ENCODE measurements at places on chromosomes 6 and 20. TPM values are rescaled to one million over a fixed set of nuclear protein-coding genes. Genes with fewer than 3 reads are reported as not detected.

The SLC32A1 gene
- not detected for total RNA-seq

The SLC52A3 gene
- 1.9 TPM for total RNA-seq

The NEURL2 gene
- total RNA-seq, result 10.6 TPM

The MRPL18 gene
- total RNA-seq, result 87.6 TPM

The SCGN gene
- 2.4 TPM for total RNA-seq

The TNF gene
- 0.96 TPM for total RNA-seq

- no peak for DNase-seq
Observed at GRCh38 chr20:50089140-50089786, 23.7 kb downstream of the UBE2V1 start.

GRCh38 chr6:32666420-32667300 is at the start of gene HLA-DQB1:
TSS of gene HLA-DQB1 (minus strand) at chr6:32666657. CDS start at chr6:32666607, 50 bp downstream.
- no peak for DNase-seq

DNA sequence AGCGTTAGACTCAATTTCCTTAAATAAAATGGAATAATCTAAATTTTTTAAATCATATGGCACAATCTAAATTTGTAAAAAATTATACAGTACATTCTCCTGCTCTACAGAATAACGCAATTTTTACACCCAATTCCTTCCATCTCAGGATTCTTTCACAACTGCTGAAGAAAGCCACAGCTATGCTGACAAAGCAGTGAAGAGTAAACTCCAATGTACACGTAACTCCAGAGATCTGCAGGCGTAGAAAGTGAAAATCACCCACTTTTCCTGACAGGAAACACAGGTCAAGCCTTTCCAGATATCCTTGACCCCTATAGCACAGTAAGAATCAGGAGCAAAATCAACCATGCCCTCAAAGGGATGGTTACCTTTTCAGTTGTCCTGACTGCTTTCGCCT is 27.4 kb downstream of the EPHA7 start:
- no peak for DNase-seq

DNA sequence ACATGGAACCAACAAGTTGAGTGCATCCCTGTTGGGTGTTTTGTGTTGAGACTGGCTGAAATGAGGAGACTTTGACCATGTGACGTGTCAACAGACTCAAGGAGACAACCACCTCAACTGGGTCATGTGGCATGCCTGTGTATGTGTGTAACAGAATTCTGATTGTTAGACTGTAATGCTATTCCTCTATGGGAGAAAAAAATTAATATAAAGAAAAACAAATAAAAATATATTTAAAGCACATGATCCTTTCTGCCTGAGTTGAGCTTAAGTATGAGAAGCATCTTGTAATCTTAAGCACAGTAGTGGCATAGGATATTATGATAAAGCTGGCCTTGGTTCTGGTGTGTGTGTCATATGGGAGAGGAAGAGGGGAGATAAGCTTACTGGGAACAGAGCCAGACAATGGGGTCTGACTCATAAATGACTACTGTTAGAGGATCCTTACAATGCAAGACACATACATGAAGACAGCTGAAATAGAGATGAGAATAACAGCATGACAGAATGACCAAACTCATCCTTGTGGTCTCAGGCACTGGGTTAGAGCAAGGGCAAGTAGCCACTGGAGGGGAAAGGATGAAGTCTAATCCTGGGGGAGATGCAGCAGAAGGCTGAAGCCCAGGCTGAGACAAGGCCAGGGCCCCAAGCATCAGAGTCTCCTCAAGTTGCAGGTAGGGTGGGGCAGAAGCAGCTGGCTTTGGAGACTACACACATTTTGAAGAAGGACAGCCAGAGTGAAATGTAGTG is 9.2 kb downstream of the TP53INP2 start:
- DNase-seq, result no peak

GRCh38 chr6:131065824-131066171 is 2.8 kb upstream of the EPB41L2 start:
- no peak for DNase-seq

- no peak for DNase-seq
Observed at GRCh38 chr6:130020073-130020906, 1.9 kb downstream of the L3MBTL3 start.

DNA sequence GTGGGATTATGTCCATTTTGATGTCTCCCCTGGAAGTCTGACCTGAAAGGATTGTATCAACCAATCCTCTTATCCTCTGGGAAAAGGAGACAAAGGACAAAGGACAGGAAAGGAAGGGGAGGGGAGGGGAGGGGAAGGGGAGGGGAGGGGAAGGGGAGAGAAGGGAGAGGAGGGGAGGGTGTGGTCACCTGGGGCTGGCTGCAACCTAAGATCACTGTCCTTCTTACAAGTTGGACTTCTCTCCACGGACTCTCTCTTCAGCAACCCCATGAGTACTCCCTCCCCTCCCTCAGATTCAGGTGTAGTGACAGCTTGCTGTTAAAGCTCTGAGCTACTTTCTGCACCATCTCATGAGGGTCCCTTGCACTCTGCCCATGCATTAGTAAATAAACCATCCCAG is 58.9 kb upstream of the KLHL31 start:
- DNase-seq, result no peak

GRCh38 chr6:137631323-137631722 is 137.1 kb upstream of the OLIG3 start:
- no peak for DNase-seq

GRCh38 chr6:34352305-34352937 is 40.0 kb downstream of the NUDT3 start:
- DNase-seq, result no peak

- no peak for DNase-seq
Observed at GRCh38 chr6:169998457-169998856, 247.0 kb downstream of the ERMARD start.

DNA sequence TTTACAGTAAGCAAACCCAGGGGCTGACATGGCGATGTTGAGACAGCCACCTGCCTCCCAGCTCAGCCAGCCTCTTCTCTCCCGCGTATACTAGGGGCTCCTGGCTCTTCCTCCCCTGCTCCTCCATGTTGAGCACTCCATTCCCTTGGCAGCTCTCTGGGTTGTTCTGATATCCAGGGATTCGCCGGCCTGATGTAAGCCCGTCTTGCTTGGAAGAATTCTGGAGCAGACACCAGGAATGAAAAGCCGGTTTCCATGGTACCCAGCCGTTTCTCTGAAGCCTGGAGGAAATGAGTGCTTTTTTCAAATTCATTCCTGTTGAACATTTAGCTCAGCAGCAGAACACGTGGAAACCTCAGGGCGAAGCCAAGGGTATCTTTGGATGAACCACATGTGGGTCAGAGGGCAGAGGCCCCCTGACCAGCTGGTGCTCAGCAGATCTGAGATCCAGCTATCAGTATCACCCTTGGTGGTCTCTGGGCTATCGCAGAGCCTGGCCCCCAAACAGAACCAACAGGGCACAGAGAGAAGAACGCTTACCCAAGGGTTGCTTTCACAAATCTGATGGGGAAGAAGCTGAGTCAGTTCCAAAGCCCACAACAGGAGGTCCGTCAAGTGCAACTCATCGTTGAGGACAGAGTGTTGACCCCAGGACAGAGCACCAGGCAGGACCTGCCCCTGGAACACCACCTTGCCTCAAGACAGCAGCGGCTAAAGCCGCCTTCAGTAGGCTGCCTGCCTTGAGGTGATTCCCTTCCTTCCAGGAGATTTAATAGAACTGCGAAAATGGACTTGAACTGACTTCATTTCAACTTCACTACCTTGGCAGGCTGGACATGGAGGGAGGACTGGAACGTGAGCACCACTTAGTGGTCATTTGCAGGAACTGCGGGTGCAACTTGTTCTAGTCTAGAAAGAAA is 96.1 kb upstream of the RIN2 start:
- peak; percentile 32 for DNase-seq

DNA sequence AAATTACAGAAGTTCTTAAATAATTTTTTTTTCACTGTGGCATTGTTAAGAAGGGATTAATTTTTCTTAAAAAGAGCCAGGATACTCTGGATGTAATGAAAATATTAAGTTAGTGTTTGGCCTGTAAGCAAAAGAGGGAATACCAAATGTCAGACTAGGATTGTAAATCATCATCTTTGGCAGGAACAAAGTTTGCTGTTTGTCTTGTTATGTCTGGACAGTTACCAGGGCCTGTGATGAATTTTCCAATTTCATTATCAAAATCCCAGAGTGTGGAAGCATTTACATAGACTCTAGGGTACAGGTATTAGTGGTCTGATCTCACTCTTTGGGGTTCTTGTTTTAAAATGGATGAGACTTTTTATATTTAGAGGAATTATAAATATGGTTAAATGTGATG is 26.1 kb downstream of the CEP57L1 start:
- no peak for DNase-seq

DNA sequence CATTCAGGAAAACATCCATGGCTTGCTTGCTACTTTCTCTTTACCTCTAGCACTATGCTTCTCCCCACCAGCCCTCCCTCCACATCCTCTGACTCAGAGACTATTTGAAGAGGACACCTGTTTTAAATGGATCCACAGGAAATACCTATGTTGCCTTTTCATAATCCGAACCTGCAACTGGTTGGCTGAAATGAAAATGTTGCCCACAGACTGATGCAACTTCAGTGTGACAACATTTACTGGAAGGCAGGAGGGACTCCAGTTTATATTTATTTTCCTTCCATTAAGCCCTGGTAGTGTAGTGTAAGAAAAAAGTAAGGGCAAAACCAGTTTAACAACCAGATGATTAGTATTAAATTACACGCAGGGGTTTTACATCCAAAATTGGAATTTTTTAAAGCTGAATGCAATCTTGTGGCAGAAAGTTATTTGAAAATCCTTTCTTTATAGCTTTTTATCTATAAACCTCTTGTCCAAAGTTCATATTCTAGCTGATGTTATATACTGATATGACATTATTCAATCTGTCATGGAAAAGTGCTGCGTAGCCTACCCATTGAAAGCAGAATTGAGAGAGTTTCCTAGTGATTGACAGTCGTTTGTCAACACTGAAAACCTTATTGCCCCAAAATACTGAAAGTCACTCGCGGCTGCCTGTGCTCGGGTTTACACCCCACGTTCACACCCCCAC is 881 bp upstream of the AIG1 start:
- DNase-seq, result no peak

- DNase-seq, result no peak
Observed at GRCh38 chr6:129793447-129793846, 67.7 kb downstream of the TMEM244 start.

- DNase-seq, result no peak
Observed at GRCh38 chr6:160929831-160930230, 61.7 kb upstream of the MAP3K4 start.

DNA sequence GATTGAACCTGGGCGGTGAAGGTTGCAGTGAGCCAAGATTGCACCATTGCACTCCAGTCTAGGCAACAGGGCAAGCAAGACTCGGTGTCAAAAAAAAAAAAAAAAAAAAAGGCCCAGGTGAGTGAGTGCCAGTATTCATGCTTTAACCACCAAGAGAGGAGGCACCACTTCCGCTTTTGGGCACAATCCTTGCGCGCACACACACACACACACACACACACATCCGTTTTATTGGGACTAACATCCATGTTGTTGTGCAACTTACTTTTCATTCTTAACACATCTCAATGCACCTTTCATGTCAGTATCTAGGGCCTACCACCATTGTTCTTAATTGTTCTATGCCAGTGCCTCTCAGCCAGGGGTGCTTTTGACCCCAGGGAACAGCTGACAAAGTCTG is 263.0 kb downstream of the CDC5L start:
- no peak for DNase-seq

- DNase-seq, result no peak
Observed at GRCh38 chr6:167962711-167963110, 34.8 kb upstream of the KIF25 start.

DNA sequence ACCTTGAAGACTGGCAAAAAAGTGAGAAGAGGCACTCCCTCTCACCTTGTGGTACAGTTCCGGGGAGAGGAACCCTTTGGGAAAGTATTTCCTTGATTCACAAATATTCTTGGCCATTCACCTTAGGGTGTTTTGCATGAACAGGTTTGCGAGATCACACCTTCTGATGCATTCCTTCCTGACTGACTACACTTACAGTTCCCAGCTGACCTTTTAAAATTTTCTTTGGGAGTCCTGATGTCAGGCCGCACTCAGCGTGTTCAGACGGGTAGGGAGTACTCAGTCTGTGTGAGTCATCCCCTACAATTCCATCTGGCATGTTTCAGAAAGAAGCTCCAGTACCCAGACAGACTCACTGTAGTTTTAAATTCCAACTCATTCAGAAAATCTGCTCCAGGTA is 1.7 kb downstream of the ADGRF4 start:
- DNase-seq, result no peak

- DNase-seq, result no peak
Observed at GRCh38 chr6:159594750-159595117, 98.3 kb downstream of the SOD2 start.

- DNase-seq, result no peak
Observed at GRCh38 chr6:41600499-41601247, 37.6 kb upstream of the MDFI start.

- no peak for DNase-seq
Observed at GRCh38 chr20:55095745-55096400, 620.5 kb downstream of the DOK5 start.

- no peak for DNase-seq
Observed at GRCh38 chr6:41548098-41548840, 2.1 kb downstream of the FOXP4 start.

DNA sequence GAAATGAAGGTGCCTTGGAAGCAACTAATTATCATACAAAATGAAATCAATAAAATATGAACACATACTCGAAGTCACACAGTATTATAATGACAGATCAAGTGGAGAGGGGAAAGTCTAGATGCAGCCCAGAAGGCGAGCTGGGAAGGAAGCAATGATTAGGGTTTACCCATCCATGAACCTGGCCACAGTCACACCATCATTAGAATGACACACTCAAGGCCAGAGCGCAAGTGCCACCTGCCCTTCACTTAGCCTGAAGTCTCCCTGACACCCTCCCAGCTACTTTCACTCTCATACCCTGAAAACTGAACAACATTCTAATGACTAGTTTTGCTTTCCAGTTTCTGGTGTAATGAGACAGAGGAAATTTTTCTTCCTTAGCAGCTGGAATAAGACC is 302.8 kb upstream of the JARID2 start:
- DNase-seq, result no peak

DNA sequence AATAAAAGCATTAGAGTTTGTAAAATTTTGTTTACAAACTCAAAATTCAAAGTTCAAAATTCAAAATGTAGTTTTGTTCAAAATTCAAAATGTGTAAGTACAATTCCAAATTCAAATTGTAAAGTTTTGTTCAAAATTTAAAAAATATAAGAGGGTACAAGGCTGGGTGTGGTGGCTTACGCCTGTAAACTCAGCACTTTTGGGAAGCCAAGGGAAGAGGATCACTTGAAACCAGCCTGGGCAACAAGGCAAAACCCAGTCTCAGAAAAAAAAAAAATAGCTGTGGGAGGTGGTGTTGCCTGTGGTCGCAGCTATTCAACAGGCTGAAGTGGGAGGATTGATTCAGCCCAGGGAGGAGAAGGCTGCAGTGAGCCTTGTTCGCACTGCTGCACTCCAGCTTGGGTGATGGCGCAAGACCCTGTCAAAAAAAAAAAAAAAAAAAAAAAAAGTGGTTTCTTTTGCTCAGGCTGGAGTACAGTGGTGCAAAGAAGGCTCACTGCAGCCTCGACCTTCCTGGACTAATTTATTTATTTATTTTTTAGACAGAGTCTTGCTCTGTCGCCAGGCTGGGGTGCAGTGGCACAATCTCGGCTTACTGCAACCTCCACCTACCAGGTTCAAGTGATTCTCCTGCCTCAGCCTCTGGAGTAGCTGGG is 5.4 kb upstream of the ZBTB12 start:
- DNase-seq, result no peak

Measured in omental fat pad (tissue), 4 donors.